ENCODE measurements at places on chromosomes 12 and 14. TPM values are rescaled to one million over a fixed set of nuclear protein-coding genes. Genes with fewer than 3 reads are reported as not detected.

MFAP5 gene
- total RNA-seq, result 186 TPM

- no peak for DNase-seq
- no peaks in the 10 kb centered on the region for H3K27me3 ChIP-seq
- H3K27ac ChIP-seq, result no peak overlapping the region
- H3K36me3 ChIP-seq, result no peaks in the 10 kb centered on the region
- no peaks in the 10 kb centered on the region for H3K4me1 ChIP-seq
Observed at GRCh38 chr12:102993537-102993936, 36.1 kb downstream of the ASCL1 start.

DNA sequence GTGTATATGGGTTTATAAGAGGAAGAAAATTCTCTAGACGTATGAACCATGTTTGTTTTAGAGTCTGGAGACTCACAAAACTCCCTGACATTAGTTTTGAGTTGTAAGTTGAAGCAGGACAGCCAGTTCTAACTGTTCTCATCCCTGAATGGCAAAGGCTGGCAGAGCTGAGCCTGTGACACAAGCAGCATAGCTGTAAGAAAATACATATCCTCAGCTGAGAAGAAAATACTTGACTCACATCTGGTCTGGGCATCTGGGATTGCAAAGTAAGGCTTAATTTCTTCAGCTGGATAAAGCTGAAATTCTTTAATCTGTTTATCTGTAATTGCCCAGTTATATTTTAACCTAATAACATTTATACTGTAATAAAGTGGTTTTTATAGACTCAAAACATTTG lies 156.3 kb downstream of the PELI2 start:
- H3K27me3 ChIP-seq, result no peaks in the 10 kb centered on the region
- peaks cover 9% of the 10 kb centered on the region for H3K4me1 ChIP-seq
- peak overlapping the region; percentile 76 for H3K27ac ChIP-seq
- peak overlapping the region; percentile 30 for H3K4me3 ChIP-seq

DNA sequence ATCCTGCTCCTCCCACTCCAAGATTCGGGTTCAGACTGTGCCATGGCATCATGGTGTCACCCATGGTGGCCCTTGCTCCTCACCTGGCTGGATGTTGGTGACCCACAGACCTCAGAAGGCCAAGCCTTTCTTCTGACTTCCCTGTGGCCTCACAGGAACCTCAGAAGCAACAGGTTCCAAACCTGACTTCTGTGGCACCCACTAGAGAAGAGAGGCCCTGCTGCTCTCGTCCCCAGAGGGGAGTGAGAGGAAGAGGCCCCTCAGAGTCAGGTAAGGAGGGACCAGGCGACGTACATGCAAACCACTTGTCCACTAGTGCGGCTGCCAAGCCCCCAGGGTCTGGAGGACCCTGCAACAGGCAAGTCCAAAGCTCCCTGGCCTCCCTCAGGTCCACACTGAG lies 10.4 kb downstream of the CLBA1 start:
- no peak overlapping the region for H3K4me3 ChIP-seq
- H3K36me3 ChIP-seq, result peaks cover 7% of the 10 kb centered on the region
- no peaks in the 10 kb centered on the region for H3K27me3 ChIP-seq
- no peaks in the 10 kb centered on the region for H3K4me1 ChIP-seq
- DNase-seq, result no peak

DNA sequence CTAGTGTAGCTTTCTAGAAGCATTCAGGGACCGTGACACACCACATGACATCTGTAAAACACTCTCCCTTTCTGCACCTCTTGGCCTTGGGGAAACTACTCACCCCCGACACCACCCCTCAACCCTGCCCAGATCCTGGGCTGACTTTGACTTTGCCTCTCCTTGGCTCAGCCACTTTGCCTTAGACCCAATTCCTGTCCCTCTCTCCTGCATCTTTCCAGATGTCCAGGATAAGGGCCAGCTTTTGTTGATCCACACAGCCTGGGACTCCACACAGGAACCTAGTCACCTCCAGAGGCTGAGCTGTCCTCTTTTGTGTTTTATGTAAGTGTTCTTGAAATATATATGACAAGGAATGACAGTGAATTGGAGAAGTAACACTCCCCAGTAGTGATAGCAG lies 153.7 kb upstream of the PLXNC1 start:
- H3K27ac ChIP-seq, result no peak overlapping the region
- DNase-seq, result no peak
- no peaks in the 10 kb centered on the region for H3K36me3 ChIP-seq
- no peaks in the 10 kb centered on the region for H3K27me3 ChIP-seq
- H3K4me1 ChIP-seq, result no peaks in the 10 kb centered on the region

All from thoracic aorta (tissue), 2 donors.